Neural crest cell (in vitro differentiated cells): ENCODE measurements at places on chromosomes 2 and 18. TPM values are rescaled to one million over a fixed set of nuclear protein-coding genes. Genes with fewer than 3 reads are reported as not detected.

Gene FAM110C
- 0.07 and 0.09 TPM in 2 replicates for total RNA-seq

GRCh38 chr2:145561152-145561551 is 1041.2 kb upstream of the ZEB2 start:
- no peak for DNase-seq

DNA sequence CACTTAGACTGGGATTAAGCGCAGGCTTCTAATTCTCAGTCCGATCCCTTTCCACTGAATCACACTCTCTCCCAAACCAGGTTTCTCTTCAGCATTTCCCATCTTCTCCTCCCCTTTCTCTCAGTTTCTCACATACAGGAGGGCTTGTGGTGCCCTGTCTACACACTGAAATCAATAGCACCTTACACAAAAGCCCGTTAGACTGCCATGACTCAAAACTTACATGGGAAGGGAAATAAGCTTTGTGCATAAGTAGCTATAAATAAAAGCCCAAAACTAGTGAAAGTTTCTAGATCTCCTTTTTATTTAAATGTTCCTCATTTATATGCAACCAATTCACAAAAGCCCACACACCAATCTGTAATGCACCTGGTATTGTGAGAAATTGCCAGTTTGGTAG is 318.4 kb downstream of the TXNL1 start:
- DNase-seq = no peak

DNA sequence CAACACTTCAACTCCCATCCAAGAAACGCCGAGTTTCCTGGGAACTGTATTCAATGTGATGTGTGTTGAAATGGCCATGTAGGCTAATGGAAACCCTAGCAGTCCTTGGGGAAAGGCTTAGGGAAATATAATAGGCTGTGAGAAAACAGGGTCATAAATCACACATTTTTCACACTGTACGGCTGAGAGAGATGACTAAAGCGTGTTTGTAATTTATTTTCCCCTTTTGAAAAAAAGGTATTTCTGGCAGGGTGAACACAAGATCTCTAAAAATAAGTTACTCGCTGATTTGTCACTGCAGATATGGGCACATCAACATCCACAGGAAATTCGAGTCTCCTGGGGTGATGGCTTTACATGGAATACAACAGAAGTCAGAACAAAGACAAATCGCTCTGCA is 109.6 kb upstream of the ST6GAL2 start:
- DNase-seq = no peak

Gene SLC19A3
- 0.54 and 1.1 TPM in 2 replicates for total RNA-seq

DNA sequence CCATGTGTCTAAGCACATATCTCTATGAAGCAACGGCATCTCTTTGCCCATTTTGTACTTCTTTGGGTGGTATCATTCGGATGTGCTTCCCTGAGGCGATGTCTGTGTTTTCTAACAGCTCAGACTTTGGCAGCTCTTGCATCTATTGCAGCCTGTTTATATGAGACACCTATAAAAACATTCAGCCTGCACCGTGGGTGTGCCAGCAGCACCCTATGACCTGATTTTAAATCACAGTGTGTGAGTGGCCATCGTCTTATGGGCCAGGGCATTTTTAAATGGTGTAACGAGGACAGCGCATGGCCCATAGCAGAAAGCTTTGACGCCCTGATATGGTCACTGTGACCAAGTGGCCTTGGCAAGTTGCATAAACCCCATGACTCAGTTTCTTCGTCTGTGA is 12.9 kb downstream of the NPAS2 start:
- DNase-seq = no peak
